Activated CD4-positive, alpha-beta T cell treated with anti-CD3 and anti-CD28 coated beads, Interleukin-2, amount 50 U/mL, for 24 hours (primary cell): ENCODE measurements at places on chromosomes 7 and 10.
A peak's percentile ranks its signal among the peaks of the same experiment; 100 is the strongest.

GRCh38 chr7:82141427-82141826 is 302.1 kb downstream of the CACNA2D1 start:
- DNase-seq: no peak

- no peak for DNase-seq
Observed at GRCh38 chr7:91330191-91330808, 66.1 kb downstream of the FZD1 start.

GRCh38 chr7:73718905-73719805 is at the start of gene STX1A:
TSS of gene STX1A (minus strand) at chr7:73719669. CDS start at chr7:73719631, 38 bp downstream.
- peak; percentile 46 for DNase-seq

DNA sequence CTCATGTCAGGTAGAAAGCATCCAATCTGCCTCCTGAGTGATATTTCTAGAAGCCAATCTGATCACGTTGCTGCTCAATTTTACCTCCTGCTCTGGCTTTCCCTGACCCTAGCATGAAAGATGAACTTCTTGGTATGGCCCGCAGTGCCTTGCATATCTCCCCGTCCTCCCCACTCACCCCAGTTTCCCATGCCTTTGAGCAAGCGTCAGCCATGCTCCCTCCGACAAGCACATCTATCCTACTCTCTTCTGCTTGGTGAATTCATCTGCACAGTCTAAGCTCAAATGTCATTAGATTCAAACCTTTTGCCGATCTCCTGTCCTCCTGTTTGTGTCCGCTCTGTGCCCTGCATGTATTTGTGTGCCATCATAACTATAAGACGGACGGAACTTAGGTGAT is 6.2 kb upstream of the TBXAS1 start:
- DNase-seq: no peak

- DNase-seq: no peak
Observed at GRCh38 chr10:61164458-61165160, 220.6 kb upstream of the RHOBTB1 start.

GRCh38 chr7:100556541-100556940 is 17.2 kb downstream of the SAP25 start:
- DNase-seq: no peak

DNA sequence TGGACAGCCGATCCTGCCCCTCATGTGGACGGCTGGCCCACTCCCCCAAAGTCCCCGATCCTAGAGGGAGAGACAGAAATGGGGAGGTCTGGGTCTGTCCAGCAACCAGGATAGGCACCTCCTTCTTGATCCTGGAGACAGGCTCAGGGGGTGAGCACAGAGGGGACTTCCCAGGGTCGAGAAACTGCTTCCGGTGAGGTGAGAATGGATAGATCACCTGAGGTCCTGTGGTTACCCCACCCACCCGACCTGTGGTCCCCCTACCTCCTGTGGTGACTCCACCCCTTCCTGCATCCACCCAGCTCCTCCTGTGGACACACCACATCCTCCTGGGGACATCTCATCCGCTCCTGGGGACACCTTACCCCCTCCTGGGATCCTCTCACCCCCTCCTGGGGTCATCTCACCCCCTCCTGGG is 27.4 kb upstream of the RASGEF1A start:
- DNase-seq: no peak

DNA sequence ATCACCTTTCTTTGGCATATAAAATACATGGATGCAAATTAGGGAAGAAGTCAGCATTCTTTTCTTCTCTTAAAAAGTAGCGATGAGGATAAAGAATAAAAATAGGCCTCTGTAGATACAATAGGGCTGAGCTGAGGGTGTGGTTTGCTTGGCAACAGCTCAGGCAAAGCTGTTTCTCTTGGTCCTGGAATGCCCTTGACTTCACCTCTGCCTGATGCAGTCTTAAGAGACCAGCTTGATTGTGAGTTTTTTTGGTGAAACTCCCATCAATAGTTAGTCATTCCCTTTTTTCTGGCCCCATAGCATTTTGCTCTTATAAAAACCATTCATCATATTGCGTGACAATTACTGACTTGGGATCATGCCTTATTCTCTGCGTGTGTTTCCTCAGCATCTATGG is 42.1 kb upstream of the MKLN1 start:
- no peak for DNase-seq

DNA sequence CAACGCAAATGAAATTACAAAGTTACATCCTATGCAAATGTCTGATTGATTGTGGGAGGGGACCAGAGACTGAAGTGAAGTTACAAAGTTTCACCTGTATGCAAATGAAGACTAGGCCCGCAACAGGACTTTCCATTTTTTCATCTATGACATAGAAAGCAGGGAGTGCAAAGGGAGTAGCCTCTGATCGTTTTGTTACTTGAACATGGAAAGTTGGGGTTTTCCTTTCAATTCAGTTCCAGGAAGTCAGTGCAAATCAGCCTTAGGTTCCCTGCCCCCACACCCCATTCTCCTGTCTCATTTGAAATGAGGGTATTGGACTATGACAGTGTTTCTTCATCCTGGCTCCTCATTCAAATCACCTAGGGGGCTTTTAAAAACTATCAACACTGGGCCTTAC is 96.9 kb upstream of the HABP2 start:
- DNase-seq: no peak

DNA sequence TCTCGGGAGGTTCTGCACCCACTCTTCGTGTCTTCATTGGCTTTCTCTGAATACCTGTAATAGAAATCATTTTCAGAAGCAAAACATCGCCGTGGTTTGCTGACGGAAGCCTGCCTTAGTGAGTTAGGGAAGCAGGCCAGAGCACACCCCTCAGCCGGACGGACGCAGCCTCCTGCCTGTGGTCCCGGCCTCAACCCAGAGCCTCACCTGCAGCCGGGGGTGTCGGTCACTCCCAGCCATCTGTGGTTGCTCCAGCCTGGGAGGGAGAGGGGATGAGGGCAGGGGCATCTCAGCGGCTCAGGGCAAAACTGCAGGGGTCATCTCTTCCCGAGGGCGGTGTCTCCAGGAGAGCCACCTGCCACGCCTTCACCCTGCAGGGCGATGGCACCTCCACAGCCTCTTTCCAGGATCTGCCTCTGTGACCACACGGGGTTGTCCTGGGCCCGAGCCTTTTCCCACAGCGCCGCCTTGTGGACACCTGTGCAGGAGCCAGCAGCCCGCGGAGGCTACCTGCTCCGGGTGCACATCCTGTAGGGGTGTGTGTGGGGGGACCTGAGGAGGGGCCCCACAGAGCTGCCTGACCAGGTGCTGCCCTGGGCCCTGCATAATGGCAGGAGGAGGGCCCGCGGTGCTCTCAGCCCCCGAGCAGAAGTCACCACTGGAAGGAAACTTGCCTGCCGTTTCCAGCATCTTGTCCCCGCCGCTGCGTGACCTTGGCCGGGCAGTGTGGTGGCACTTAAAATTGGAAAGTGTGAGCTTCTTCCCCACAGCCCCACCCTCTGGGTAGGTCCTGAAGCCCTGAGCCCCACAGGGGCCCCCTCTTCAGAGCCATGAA is 21.6 kb upstream of the AP5Z1 start:
- DNase-seq: peak; percentile 77

DNA sequence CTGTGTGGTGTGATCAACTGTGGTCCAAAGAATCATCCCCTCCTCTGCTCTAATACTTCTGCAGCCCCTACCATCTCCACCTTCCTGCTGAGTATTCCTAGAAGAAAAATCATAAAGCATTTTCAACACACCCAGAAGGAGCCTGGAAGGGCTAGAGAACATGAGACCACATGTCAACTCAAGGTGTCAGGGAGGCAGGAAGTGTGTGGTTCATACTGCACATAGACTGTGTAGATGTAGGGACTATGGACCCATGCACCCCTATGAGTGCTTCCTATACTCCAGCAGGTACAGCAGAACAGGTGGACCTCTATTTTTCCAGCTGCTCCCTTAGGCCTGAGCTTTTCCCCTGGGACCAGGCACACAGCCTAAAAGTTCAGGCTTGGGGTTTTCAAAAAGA is 2.6 kb upstream of the ZNF746 start:
- DNase-seq: no peak

DNA sequence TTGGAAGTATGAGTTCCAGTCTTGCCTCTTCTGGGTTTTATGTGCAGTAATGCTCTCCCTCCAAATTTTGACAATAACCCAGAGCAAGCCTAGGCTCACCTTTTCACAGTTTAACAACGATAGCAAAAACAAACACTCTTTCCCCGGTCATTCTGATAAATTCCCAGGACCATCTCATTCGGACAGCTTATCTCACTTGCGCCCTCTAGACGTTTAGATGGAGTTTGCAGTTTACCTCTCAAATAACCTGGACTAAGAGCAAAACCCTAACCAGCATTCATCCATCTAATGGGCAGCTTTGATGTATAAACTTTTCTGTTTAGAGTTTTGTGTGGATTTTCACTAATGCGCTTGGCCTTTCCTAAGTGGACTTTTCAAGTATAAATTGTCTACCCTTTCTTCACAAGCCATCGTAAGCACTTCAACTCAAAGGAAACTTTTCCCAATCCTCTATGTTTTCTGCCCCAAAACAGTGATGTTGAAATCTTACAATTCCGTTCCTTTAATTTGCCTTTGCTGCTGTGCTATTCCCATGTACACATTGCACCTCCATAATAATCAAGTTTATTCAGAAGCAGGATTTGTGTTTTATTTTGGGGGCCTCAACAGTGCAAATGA is 114.9 kb downstream of the HDAC9 start:
- DNase-seq: no peak

DNA sequence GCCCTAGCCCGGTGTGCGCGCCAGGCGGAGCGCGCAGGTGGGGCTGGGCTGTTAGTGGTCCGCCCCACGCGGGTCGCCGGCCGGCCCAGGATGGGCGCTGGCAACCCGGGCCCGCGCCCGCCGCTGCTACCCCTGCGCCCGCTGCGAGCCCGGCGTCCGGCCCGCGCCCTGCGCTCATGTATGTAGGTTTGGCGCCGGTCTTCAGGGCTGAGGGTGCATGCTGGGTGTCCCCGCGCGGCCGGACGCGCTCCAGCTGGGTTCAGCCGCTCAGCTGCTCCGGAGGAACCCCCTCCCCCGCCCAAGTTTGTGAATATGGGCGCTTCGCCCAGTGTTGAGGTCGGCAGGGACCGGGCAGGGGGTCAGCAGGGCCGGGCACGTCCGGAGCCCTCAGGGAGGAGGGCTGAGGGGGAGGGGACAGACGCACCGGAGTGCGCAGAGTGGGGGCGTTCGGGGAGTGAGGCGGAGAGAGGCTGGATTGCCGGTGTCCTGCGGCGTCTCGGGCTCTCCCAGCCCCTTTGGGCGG is 559 bp downstream of the VWC2 start:
- no peak for DNase-seq

DNA sequence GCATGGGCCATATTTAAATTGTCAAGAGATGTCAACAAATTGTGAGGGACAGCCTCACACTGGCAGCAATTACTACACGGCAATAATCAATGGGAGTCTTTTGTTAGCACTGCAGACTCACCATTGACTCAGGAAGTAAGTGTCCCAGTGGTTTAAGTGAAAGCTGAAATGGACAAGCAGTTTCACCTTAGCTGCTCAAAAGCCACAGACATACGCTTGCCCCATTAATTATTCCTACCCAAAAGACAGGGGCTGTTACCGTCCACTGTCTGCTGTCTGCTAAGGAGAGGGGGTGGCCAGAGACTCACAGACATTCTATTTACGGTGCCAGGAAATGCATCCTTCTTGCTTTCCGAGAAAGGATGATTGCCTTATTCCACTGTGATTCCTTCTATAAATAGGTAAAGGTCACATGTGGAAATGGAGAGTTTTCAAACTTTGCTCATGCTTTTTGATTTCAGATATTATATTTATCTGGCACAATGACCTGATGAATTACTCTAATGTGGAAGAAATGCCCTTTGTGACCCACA is 309.7 kb upstream of the NFE2L3 start:
- no peak for DNase-seq

GRCh38 chr10:128643658-128644057 is 517.4 kb upstream of the MKI67 start:
- no peak for DNase-seq

- DNase-seq: no peak
Observed at GRCh38 chr7:23470330-23471105, at the start of gene IGF2BP3. TSS of gene IGF2BP3 (minus strand) at chr7:23470491. CDS start at chr7:23470110, 381 bp downstream.

GRCh38 chr10:59036311-59037017 is 140.0 kb upstream of the PHYHIPL start:
- no peak for DNase-seq
